Lower lobe of right lung (tissue), 2 donors: ENCODE measurements at places on chromosomes 7 and 10.

- DNase-seq: no peak
These were observed 17.3 kb upstream of the C10orf95 start for GRCh38 chr10:102468683-102469082.

GRCh38 chr10:22263106-22263505, 45.3 kb upstream of the EBLN1 start:
- DNase-seq: no peak

GRCh38 chr10:103445767-103446567, 6.2 kb downstream of the CALHM2 start:
- no peak for DNase-seq

- no peak for DNase-seq
These were observed 72.6 kb upstream of the TOMM7 start for GRCh38 chr7:22895140-22895827.

DNA sequence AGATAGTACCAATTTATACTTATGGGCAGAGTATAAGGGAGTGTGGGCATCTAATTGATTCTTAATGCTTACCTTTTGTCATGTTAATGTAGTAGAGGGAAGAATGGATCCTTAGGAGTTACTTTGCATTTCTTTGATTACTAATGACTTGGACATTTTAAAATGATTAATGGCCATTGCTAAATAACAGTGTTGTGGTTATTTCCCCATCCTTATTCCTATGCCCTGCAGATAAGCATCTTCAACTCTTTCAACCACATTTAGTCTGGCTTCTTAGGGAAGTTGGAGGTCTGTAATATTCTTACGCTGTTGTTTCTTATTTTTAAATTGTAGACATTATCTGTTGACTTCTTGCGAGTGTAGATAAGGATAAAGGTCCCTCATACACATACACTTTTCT, 37.2 kb downstream of the KAT6B start:
- DNase-seq: no peak

- no peak for DNase-seq
These were observed 94.3 kb downstream of the AUTS2 start for GRCh38 chr7:69692611-69693010.
